ENCODE measurements at places on chromosomes 7 and 10. TPM values are rescaled to one million over a fixed set of nuclear protein-coding genes. Genes with fewer than 3 reads are reported as not detected.

GRCh38 chr7:138755331-138755747 is 42.5 kb upstream of the TMEM213 start:
- H3K4me3 ChIP-seq, result no peak overlapping the region
- no peaks in the 10 kb centered on the region for H3K36me3 ChIP-seq
- no peak overlapping the region for H3K27ac ChIP-seq

GRCh38 chr7:424961-425793 is 94.5 kb downstream of the PDGFA start:
- no peak for DNase-seq
- H3K27ac ChIP-seq, result no peak overlapping the region
- peaks cover 12% of the 10 kb centered on the region for H3K27me3 ChIP-seq
- no peaks in the 10 kb centered on the region for H3K4me1 ChIP-seq

GRCh38 chr7:29444267-29444666 is 119.4 kb upstream of the PRR15 start:
- no peaks in the 10 kb centered on the region for H3K36me3 ChIP-seq
- H3K27me3 ChIP-seq, result no peaks in the 10 kb centered on the region
- no peak overlapping the region for H3K4me3 ChIP-seq
- no peak for DNase-seq

DNA sequence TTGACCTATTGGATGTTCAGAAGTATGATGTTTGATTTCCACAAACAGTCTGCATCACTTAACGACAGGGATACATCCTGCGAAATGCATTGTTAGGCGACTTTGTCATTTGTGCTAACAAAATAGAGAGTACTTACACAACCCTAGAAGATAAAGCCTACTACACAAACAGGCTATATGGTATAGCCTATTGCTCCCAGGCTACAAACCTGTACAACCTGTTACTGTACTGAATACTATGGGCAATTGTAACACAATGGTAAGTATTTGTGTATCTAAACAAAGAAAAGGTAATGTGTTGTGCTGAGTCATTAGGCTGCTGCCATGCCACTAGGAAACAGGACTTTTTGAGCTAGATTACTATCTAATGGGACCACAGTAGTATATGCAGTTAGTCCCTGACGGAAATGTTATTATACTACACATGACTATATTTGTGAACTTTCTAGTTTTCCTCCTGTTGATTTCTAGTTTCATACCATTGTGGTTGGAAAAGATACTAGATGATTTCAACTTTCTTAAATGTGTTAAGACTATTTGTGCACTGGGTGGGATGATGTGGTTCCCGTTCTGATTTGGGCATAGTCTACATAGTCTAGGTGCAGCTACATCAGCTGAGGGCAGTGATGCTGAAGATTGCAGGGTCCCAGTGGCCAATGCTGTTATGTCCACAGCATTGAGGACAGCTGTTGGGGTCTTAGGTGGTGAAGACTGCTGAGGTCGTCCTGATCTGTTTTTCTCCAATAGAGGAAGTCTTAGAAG is 161.7 kb downstream of the HTR7 start:
- no peaks in the 10 kb centered on the region for H3K36me3 ChIP-seq
- H3K4me1 ChIP-seq, result no peaks in the 10 kb centered on the region
- H3K4me3 ChIP-seq, result no peak overlapping the region

Gene SPDYE1
- not detected for total RNA-seq

Gene CFAP58
- 1.1 TPM for total RNA-seq
